Transverse colon (tissue), 4 donors: ENCODE measurements at places on chromosomes 6 and 20. TPM values are rescaled to one million over a fixed set of nuclear protein-coding genes. Genes with fewer than 3 reads are reported as not detected.

Gene EFCAB8
- not detected for total RNA-seq

Gene EYS
- not detected for total RNA-seq

Gene C6orf58
- total RNA-seq = not detected

DNA sequence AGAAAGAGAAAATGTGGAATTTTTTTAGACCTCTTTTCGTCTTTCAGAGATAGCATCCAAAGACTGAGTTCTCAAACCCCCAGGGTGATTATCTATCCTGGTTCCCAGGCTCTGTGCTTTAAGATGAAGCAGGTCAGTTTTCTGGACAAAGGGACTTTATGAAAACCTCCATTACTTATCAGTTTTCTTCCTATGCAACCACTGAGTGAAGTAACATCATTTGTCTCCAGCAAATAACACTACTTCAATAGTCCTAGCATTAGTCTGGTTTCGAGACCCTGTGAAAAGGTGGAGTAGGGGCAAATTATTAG is 18.3 kb upstream of the HLA-DRB1 start:
- DNase-seq = no peak

GRCh38 chr6:40803897-40804702 is 216.9 kb upstream of the LRFN2 start:
- no peak for DNase-seq

DNA sequence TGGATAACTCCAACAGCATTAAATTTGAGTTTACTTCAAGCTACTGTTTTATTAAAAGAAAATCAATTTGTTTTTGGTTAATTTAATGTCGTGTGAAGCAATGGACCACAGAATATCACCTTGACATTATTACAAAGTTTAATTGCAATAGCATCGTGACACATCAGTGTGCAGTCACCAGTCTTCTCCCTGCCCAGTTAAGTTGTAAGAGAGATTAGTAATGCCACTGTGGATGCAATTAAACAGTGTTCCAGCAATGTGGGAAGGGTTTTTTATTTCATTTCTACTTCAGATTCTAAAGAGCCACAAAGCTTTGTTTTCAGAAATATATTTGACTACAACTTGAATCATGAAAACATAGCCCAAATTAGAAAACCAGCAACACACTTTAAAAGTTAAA is 128.7 kb downstream of the SYNE1 start:
- no peak for DNase-seq

- DNase-seq = no peak
These were observed 30.8 kb upstream of the FILIP1 start for GRCh38 chr6:75524322-75524972.

- peak; percentile 28 for DNase-seq
These were observed 358.0 kb upstream of the CITED2 start for GRCh38 chr6:139732451-139732850.

DNA sequence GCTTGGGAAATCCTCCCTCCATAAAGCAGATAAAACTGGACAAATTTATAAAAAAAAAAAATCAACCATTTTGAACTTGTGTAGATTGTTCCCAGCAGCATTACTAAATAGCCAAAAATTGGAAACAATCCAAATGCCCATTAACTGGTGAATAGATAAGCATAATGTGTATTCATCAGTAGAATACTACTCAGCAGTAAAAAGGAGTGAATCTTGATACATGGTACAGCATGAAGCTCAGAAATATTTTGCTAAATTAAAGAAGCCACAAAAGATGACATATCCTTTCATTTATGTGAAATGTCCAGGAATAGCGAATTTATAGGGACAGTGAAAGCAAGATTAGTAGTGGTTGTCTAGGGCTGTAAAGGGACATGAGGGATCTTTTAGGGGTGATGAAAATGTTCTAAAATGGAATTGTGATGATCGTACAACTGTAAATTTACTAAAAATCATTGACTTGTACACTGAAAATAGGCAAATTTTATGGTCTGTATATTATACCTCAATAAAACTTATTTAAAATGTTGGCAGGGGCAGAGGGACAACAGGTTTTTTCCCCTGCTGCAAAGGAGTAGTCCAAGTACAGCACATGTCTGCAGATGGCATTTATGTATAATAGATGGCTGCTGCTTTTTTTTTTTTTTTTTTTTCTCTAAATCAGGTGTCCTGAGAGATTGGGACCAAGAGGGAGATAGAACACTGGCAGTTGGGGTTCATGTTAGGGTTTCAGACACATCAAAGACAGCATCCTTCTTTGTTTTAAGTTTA is 59.5 kb downstream of the CBFA2T2 start:
- no peak for DNase-seq
